ENCODE measurements at places on chromosomes 11 and 22.

DNA sequence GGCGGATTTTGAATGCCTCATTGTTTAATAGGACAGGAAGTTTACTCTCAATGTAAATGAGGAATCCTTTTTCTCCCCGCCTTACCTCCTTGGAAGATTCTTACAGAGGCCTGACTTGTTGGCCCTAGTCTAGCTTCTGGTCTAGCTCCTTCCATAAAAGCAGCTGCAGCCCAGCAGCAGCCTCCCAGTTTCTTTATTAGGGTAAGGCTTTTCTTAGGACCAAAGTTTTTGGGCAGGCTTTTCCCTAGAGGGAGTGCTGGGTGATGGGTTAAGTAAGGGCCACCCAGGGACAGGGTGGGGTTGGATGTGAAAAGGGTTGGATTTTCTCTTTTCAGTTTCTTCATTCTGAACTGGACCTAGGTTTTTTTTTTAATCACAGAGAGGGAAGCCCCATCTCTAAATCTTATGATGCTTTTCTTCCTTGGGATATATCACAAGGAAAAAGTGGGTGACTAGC lies 49.7 kb downstream of the LIF start:
- no peak for DNase-seq

- no peak for DNase-seq
Observed at GRCh38 chr11:61828379-61828628, 204 bp downstream of the FADS2 start.

- DNase-seq = no peak
Observed at GRCh38 chr11:130220311-130221035, 60.9 kb downstream of the ST14 start.

DNA sequence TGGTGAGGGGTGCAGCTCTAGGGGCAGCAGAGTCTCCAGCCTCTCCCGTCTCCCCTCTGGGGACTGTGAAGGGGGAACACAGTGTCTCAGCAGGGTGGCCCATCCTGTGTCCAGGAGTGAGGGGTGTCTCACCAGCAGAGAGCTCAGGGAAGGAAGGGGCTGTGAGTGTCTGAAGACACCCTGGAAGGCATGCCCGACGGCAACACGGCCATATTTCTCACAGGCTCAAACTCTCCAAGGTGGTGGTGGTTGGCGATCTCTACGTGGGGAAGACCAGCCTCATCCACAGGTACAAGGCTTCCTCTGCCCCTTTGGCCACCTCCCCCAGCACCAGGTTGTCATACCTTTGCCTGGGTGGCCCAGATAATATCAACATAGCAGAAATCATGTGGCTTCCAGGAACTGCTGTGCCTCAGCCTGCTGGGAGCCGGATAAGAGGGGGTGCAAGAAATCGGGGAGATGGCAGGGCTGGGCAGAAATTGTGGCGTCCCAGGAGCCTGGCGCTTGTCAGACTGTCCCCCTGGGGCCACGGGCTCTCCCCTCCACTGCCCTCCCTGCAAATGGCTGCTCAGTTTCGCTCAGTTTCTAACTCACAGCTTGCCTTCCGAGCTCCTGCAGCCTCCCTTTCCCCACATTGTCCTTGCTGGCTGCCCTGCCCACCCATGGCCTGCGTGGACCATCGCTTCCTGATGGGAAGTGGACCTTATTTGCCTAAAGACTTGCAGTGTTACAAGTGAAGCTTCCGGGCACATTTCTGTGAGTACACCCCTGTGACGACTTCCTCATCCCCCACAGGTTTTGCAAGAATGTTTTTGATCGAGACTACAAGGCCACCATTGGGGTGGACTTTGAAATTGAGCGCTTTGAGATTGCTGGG lies 7.2 kb downstream of the RAB36 start:
- DNase-seq = no peak

DNA sequence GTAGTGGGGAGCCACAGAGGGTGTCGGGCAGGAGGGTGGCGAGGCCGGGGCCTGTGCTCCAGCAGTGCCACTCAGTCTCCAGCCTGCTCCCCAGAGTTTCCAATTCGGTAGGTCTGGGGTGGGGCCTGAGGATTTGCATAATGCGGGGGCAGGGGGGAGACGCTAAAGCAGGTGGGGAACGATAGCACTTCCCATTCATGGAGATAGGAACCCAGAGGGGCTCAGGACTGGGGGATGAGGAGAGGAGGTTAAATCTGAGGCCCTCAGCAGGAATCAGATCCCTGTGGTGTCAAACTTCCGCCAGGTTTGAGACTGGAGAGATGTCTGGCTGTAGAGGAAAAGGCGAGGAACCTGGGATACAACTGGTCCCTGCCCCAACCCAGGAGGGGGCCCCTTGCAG lies 29.8 kb downstream of the WNT11 start:
- DNase-seq = no peak

DNA sequence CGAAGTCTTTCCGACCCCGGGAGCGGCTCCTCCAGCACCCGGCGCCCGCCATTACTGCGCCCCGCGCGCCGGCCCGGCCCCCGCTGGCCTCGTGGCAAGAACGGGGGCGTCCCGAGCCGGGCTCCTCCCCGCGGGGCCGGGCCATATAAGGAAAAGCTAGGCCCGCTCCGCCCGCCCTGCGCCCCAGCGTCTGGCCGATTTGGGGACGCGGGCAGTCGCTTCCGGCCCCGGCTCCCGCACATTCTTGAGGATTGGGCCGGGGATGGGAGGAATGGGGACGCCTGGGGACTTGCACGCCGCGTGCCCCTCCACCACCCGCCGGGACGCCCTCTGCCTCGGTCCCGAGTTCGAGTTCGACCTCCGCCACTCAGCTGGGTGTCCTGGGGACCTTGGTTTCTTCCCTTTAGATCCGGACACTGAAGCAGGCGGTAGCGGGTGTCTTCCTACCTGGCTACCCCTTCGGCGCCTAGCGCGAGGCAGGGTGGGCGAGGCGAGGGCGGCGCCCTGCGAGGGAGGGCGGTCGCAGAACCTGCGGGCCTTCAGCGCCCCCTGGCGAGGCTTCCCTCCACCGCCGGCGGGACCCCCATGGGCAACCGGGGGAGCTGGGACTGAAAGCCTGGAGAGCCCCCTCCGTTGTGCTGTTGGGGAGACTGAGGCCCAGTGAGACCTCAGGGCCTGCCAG lies 3.8 kb downstream of the SMTN start:
- peak; percentile 82 for DNase-seq

DNA sequence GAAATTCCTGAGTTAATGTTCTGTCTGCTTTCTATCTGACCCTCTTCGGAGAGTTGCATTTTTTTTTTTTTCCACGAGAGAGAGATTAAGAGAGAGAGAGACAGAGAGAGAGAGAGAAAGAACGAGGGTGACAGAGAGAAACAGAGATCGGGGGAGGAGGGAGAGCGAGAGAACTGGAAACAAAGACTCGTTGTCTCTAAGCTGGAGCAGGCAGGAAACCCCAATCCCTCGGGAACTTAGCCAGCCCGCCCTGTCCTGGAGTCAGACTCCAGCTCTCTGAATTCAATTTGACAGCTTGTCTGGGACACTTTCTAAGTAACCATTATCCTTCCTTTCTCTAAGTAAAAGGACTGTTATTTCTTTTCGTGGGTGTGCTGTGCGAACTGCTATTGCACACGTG lies 76.9 kb downstream of the KCNJ1 start:
- no peak for DNase-seq

All from activated CD8-positive, alpha-beta memory T cell treated with anti-CD3 and anti-CD28 coated beads for 1 hour (primary cell).